ENCODE measurements at places on chromosomes 7 and 10.

GRCh38 chr10:62934258-62934657, 118.1 kb upstream of the EGR2 start:
- DNase-seq: no peak

DNA sequence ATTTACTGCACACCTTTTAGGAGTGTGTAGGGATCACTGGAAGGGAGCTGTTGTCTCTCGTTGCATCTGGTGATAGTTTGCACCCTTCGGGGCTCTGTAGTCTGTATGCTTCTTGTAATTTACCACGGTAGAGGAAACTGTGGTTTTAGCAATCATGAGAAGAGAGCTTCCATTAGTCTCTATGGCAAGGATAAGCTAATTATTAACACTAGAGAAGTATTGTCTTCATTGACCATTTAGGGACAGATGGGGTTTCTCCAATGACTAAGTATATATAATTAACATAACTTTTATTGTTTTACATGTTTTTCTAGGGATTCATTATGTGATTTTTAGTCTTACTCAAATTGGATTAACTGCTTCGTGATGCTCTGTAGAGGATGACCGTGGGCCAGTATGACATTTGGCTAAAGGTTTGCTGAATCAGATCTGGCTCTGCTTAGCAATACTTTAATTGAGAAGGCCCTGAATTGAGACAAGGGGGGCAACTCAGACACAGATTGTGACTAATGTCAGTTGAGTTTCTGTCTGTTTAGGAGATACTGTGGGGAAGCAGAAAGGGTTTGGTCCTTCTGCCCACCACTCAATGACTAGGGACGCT, 8.7 kb downstream of the SLC18A2 start:
- DNase-seq: peak; percentile 73

- DNase-seq: no peak
Measured at GRCh38 chr10:93615576-93616235, 3.4 kb downstream of the PDE6C start.

DNA sequence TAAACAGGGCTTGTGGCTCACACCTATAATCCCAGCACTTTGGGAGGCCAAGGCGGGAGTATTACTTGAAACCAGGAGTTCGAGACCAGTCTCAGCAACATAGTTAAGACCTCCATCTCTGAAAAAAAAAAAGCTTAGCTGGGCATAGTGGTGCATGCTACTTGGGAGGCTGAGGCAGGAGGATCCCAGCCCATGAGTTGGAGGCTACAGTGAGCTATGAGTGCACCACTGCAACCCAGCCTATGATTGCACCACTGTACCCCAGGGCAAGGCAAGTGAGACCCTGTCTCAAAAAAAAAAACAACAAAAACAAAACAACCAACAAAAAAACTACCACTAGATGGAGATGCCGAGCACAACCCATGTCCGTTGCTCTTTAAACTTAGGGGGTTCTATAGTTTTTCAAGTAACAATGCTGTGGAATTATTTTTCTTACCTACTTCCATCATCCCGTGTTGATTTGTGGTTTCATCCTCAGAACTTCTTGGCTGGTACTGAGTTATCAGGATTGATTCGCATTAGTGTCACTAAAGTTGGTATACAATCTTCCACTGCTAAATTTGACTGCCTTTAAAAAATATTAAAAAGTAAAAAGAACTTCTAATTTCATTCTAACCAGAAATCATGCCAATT, 12.2 kb upstream of the REPIN1 start:
- DNase-seq: peak; percentile 31

GRCh38 chr7:104955276-104955675, 58.7 kb upstream of the KMT2E start:
- DNase-seq: no peak

DNA sequence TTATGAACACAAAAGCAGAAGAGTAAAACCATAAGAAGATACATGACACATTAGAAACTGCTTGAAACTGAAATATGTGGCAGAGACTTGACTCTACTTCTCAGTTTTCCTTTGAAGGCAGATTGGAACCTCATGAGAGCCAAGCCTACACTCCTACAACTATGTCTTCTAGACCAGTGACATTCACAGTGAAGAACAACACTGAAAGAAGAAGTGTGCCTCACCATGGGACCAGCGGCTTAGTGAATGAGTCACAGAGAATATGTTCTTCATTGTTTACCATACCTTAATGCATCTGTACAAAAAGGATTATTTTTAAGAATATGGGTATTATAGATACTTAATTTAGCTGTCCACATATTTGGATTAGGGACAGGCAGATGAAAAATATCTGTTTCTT, 248.3 kb downstream of the CDC14C start:
- no peak for DNase-seq

DNA sequence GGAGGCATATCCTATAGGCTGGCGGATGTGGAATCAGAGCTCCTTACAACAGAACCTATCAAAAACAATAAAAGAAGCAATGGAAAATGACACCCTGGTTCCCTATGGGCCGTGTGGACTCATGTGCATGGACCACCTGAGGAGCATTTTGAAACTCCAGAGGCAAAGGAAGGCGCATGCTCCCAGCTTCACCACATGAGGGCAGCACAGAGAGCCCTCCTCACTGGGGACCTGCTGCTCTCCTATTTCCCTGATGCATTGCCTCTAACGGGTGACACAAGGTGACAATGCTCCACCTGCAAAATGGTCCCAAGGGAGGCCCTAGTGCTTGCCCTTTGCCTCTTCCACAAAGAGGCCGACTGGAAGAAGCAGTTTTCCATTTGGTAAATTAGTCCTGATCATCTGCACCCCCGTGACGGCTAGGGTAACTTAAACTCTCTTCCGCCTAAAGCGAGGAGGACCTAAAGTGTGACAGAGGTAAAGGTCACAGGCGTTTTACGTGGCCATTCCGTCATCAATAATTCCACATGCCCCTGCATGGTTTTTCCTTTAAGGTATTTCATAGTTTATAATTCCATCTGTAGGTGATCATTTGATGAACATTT, 67.7 kb downstream of the GPAM start:
- peak; percentile 50 for DNase-seq

- DNase-seq: no peak
Measured at GRCh38 chr7:130160455-130160854, 44.8 kb downstream of the TMEM209 start.

GRCh38 chr7:98470485-98471240, 69.8 kb upstream of the BAIAP2L1 start:
- DNase-seq: peak; percentile 10

- DNase-seq: no peak
Measured at GRCh38 chr7:13834328-13834761, 155.1 kb downstream of the ETV1 start.

- DNase-seq: peak; percentile 37
Measured at GRCh38 chr7:93148144-93148543, at the start of gene SAMD9L. SAMD9L (minus strand) TSS chr7:93148385; CDS start chr7:93135971, 12,414 bp downstream.

GRCh38 chr7:45073786-45074527, 14.8 kb downstream of the NACAD start:
- DNase-seq: no peak

GRCh38 chr10:10054466-10054865, 963.2 kb upstream of the CELF2 start:
- no peak for DNase-seq

- DNase-seq: peak; percentile 68
Measured at GRCh38 chr7:121081327-121081936, 92.9 kb downstream of the CPED1 start.

- no peak for DNase-seq
Measured at GRCh38 chr7:30351724-30352123, 67.3 kb downstream of the ZNRF2 start.

GRCh38 chr10:53491774-53492173, 719.2 kb upstream of the MBL2 start:
- DNase-seq: no peak

DNA sequence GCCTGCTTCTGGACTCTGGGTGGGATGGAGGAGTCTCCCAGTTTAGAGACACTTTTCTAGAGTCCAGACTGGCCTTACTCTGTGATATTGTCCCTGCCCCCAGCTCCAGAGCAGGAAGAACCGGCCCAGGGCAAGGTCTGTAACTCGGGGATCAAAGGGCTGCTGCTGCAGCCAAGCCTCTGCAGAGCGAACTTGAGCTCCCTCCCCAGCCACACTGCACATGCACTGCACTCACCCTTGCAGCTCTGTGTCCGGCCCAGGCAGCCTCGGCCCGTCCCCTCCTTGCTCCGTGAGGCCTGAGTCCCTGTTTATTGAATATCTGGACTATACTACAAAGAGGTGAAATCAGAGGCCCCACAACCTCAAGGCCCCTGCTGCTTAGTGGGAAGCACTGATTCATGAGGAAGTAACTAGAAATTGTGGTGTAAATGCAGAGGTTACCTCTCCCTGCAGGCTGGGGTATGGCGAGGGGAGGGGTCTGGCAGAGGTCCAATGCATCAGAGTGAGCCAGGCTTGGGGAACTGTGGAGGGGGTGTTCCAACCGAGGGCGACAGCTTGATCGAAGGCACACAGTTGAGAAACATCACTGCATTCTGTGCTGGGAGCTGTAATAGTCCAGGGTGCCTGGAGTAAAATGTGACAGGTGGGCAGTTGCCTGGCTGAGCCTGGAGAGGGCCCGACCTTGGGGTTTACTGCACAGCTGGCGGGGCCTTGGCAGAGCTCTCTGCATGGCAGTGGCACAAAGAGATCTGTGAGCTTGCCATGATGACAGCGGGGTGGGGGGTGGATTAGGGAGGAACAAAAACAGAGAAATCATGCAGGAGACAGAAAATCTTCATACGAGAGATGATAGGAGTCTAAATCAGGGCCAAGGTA, 49.1 kb downstream of the AOC1 start:
- DNase-seq: peak; percentile 71

GRCh38 chr7:8018961-8019360, 50.4 kb downstream of the GLCCI1 start:
- DNase-seq: no peak

- DNase-seq: no peak
Measured at GRCh38 chr10:4633186-4633585, 192.8 kb upstream of the AKR1E2 start.

- peak; percentile 6 for DNase-seq
Measured at GRCh38 chr10:14146501-14146900, 184.2 kb downstream of the FRMD4A start.

- DNase-seq: no peak
Measured at GRCh38 chr10:69363666-69364065, 53.1 kb downstream of the TACR2 start.

DNA sequence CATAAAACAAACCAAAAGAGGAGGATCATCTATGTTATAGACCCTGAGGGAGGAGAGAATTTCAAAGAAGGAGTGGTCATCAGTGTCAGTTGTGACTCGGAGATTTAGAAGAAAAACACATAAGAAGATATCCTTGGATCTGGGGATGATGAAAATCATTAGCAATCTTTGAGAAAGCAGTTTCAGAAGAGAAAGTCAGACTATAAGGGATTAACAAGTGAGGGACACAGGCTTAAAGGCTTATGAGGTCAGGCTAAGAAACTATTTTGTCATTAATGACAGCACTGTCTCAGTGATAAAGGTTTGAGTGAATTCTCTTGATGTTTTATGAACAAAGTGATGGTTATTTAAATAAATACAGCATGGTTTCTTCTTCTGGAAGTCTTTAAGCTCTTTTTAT, 6.1 kb upstream of the GPR85 start:
- DNase-seq: no peak

- peak; percentile 62 for DNase-seq
Measured at GRCh38 chr7:40733578-40733977, 598.8 kb downstream of the SUGCT start.

GRCh38 chr7:28330384-28331070, 81.8 kb upstream of the CREB5 start:
- DNase-seq: no peak

DNA sequence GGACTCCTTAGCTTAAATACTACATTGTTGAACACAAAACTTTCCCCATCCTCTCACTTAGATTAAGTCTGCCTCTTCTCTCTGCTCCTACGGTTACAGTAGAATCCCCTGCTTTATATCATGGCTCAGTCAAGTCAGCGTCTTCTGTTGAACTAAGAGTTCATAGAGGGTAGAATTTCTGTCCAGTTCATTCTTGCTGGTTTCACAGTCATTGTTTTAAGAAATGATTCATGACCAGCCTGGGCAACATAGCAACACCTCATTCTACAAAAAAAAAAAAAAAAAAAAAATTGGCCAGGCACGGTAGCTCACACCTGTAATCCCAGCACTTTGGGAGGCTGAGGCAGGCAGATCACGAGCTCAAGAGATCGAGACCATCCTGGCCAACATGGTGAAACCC, 3.7 kb upstream of the ZFYVE27 start:
- no peak for DNase-seq

DNA sequence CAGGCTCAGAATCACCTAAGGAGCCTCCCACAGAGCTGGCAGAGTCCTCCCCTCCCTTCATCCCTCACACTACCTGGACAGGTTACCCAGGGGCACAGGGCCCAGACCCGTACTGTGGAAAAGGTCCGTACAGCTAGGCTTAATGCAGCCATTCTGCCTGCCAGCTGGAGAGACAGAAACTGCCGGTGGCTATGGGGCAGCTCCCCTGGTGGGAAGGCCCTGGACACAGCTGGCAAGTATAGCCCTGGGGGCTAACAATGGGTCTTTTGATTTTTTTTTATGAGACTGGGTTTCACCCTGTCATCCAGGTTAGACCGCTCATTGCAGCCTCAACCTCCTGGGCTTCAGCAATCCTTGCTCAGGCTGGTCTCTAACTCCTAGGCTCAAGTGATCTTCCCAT, 68.3 kb downstream of the GNA12 start:
- no peak for DNase-seq
